ENCODE measurements at places on chromosomes 1 and 21.

GRCh38 chr1:165960136-165960535 is 132.7 kb downstream of the UCK2 start:
- DNase-seq: no peak

DNA sequence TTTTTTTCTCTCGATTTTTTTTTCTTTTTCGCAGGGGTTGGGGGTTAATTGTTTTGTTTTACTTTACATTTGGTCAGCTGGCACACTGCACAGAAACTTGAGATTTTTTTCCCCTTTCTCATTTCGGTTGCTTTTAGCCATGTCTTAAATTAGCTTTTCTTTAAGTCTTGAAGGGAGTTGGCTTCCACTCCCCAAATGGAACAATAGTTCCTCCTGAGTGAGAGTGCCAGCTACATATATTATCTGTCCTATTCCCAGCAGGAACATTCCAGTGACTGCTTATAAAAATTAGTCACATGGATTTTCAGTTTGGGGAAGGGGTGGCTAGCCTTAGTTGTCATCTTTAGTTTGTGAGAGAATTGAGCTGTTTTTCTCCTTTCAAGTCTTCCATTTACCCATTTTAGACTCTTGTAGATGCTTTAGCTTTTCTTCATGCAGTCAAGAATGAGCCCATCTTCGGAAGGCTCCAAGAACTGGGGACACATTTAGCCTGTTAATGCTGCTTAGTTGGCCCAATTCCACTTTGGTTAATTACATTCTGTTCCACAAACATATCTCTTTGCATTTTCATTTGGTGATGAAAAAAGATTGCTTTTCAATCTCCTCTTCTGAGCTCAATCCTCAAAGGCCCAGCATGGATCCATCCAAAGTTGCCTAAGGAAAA is 510.1 kb upstream of the CXADR start:
- DNase-seq: no peak

- DNase-seq: no peak
Observed at GRCh38 chr1:31749785-31750735, 14.1 kb downstream of the ADGRB2 start.

- no peak for DNase-seq
Observed at GRCh38 chr1:165855010-165855838, 27.8 kb downstream of the UCK2 start.

GRCh38 chr1:116808848-116809508 is 54.7 kb downstream of the CD2 start:
- no peak for DNase-seq

DNA sequence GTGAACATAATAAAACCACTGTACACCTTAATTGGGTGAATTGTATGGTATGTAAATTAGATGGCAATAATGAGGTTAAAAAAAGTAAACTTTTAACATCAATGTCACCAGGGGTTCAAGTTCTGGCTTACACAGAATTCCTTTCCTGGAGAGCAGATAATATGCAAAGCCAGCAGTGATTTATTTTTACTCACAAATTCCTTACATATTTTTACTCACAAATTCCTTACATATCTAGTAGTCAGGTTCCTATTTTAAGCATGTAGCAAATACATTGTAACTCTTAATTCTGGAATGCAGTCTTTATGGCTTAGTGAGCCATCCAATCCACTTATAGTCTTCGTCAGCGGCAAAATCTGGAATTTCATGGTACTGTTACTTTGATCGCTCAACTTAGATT is 1.3 kb upstream of the UBE4B start:
- no peak for DNase-seq

DNA sequence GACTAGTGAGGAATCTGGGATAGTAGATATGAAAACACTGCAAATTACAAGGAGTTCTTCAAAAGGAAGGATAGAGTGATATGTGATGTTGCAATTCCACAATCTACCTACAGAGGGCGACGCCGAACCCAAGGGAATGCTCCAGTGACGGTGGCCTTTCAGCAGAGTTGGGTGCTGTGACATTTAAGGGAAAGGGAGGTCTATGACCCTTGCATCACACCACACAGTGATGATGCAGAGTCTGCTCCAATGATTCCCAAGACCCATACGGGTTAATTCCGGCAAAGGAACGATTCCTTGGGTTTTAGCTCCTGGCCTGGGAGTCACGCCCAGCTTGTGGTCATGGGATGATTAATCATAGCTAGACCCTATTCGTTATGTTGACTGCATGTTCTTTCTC is 123.0 kb upstream of the IGSF21 start:
- DNase-seq: no peak

DNA sequence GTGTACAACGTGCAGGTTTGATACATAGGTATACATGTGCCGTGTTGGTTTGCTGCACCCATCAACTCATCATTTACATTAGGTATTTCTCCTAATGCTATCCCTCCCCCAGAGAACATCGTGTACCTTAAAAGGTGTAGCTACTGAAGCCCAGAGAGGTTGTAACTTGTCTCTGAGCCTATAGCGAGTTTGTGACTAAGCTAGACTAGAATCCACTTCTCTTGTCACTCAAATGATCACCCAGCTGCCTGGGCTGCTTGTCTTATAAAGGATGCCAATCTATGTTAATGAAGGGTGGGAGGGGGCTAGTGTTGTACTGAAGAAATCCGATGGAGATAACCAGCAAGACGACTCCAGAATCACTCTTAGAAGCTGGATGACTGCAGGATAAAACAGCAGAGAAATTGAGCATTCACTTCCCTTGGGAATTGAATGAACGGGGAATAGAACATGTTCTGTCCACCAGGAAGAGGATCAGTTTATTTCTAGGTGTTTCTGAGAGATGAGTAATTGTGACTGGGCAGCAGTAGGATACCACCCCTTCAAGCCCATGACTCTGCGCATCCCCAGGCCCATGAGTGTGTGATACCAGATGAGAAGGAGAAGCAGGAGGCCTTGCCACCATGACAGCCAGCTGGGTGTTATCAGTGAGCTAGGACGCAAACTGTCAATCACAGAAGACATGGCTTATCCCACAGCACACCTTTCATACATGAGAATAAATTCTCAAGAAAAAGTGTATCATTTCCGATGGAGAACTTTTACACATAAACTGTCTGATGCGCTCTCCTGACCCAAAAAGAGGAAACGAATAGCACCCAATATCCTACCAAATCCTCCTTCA is 390.4 kb downstream of the NTNG1 start:
- DNase-seq: no peak

DNA sequence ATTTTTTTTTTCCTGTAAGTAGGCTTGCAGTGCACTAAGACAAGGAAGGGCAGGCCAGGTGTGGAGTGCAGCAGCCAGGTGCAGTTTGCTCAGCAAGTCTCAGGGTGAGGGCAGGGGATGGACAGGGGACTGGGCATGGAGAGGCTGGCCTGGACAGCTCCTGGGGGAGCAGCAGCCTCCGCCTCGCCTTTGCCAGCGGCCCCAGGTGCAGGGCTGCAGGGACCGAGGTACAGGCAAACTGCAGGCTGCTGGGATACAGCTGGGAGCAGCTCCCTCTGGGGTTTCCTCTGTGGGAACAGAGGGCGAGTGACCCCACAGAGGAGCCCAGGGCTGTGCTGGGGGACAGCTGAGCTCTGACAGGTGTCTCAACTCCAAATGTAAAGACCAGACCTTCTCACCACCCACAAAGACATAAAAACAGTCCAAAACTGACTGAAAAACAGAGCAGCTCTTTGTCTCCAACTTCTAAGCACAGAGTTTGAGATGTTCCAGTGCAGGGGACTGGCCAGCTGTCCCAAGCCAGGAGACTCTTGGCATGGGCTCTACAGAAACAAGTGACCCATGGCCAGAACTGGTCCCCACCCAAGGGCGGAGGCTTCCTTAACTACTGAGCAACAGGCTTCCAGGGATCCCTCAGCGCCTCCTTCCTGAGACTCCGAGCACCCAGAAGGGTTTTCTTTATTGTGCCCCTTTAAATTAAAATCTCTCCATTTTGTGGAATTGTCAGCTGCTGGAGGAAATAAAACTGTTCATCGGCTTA is 27.7 kb upstream of the AJAP1 start:
- DNase-seq: no peak

DNA sequence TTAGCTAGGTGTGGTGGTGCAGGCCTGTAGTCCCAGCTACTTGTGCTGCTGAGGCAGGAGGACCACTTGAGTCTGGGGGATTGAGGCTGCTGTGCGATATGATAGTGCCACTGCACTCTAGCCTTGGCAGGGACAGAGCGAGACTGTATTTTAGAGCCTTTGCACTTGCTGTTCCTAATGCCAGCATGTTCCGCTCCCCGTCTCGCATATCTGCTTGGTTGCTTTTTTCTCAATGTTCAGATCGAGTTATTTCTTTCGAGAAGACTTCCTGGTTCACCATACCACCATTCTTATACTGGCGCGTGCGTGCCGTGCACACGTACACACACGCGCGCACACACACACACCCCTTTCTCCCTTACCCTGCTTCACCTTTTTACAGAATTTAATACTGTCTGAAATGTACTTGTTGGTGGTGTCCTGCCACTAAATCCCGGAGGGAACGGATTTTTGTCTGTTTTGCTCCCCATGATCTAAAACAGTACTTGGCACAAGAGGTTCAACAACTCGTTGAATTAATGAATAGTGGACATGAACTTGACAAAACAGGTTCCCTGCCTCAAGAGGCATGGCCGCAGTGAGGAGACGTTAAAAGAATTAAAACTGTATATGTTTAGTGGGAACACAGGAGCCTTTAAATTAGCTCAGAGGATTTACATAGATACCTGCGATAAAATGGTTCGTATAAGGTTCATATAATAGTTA is 1.1 kb upstream of the RPRD2 start:
- DNase-seq: no peak

DNA sequence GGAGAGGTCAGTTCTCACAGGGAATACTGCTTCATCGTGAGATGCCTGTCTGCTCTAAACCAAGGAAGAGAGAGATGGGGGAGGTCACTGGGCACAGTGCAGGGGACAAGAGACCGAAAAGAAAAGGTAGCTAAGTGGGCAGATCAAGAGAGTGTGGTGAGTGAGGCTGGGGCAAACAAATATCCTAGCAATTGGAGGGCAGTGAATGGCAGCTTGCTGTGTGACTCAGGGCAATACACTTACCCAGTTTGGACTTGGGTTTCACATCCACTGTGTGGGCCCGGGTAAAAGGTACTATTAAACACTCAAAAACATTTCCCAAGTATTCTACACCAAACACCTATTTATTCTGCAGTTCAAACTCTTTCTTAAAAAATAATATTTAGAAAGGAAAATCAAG is 10.2 kb downstream of the PLXNA2 start:
- DNase-seq: no peak

GRCh38 chr21:16388291-16388690 is 658.5 kb downstream of the USP25 start:
- DNase-seq: no peak

DNA sequence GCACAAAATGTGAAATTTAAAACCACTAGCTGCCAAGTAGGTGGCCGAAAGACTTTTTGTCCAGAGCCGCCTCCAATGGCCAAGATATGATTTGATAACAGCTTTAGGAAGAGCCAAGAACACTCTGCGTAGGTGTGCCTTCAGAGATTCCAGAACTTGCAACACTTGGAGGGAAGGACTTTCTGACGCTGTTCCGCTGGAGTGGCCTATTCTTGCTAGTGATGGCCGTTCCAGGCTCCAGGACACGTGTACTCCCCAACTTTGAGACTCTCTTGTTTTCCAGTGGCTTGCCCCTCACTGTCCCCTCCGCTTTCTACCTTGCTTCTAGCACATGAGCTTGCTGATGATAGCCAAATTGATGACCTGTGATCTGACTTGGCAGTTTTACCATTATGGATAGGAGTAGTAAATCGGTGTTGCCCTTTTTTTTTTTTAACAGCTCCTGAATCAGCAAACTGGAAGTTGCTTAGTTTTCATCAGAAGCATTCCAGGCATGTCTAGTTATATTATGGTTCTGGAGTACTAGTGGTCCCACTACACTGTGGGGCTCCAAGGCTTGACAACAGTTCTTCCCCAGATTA is 1.0 kb downstream of the PRDX6 start:
- peak; percentile 56 for DNase-seq

DNA sequence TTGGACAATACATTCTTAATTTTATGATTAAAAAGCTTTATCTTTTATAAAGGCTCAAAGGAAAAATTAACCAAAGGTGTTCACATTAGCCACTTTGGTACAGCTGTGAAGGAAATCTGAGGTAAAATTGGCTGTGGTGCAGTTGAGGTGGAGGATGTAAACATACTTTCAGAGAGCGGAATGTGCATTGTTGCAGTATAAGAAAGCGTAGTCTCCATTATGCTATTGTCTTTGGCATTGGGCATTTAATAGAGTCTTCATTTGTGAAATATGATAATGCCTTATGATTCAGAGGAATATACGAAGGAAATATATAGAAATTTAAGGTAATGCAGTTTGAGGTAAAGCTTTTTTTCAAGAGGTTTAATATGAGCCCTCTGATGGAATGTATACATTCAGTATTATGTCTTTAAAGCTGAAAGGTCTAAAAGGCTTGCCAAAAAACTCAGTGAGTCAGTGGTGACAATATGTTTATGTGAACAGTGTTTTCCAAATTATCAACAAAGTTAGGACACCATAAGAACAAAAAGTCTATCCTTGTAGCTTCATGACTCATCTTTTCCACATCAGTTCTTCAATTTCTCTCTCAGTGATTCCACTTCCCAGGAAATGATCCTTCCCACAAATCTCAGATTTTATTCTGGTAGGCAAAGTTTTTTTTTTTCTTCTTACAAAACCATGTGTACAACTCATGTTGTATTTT is 26.9 kb upstream of the DDR2 start:
- no peak for DNase-seq

DNA sequence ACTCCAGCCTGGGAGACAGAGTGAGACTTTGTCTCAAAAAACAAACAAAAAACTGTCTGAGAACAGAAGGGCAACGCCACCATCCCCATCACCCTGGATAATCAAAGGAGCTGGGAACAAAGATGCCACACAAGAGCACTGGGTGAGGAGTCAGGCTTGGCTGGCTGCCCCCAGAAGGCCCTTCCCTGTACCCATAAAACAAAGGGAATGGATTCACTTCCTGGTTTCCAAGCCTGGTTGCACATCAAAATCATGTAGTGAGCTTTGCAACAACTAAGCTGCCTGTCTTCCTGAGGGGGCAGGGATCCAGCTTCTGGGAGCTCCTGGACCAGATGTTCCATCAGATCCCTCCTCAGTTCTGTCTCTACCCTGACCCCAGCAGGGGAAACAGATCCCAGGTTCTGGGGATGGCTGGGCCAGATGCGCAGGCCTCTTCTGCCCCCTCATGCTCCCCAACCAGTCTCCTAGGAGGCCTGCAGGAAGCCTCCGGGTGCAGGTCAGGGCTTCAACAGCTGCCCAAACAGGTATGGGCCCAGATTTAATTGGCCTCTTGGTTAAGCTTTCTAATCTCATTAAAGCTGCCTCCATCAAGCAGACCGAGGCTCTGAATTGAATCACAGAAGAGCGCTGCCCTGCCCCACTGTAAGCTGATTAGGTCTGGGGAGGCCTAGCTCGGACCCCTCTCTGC is 97.8 kb downstream of the MRPL37 start:
- DNase-seq: no peak

GRCh38 chr1:204411451-204412204 is at the start of gene PPP1R15B:
Gene PPP1R15B (minus strand): TSS chr1:204411817. CDS start chr1:204411411, 406 bp downstream.
- peak; percentile 98 for DNase-seq

Measured in left ventricle myocardium superior (tissue), 1 donor.